ENCODE measurements at places on chromosomes 7 and 10. TPM values are rescaled to one million over a fixed set of nuclear protein-coding genes. Genes with fewer than 3 reads are reported as not detected.

GRCh38 chr7:129907122-129907736 lies 45.5 kb downstream of the UBE2H start:
- H3K36me3 ChIP-seq: no peaks in the 10 kb centered on the region
- no peak for DNase-seq
- no peaks in the 10 kb centered on the region for H3K4me1 ChIP-seq
- H3K27me3 ChIP-seq: no peaks in the 10 kb centered on the region

DNA sequence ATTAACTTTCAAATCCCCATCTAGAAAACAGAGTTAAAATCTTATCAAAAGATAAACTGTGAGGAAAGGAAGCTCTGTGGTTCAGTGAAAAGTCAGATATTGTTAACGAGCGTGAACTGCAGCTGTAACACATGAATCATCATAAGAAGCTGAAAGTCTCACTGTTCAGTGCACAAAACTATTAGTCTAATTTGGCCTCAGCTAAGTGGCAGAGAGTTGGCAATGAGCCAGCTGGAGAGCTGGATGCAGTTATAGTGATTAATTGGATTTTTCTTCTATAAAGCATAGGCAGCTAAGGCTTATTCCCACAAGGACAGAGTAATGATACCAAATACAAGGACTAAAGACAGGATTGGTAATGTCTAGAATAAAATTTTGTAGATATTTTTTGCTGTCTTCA lies 101.1 kb upstream of the ABCB5 start:
- H3K36me3 ChIP-seq: no peaks in the 10 kb centered on the region
- H3K4me3 ChIP-seq: no peak overlapping the region
- H3K27ac ChIP-seq: no peak overlapping the region
- no peaks in the 10 kb centered on the region for H3K4me1 ChIP-seq
- no peaks in the 10 kb centered on the region for H3K27me3 ChIP-seq
- peak; percentile 28 for DNase-seq

DNA sequence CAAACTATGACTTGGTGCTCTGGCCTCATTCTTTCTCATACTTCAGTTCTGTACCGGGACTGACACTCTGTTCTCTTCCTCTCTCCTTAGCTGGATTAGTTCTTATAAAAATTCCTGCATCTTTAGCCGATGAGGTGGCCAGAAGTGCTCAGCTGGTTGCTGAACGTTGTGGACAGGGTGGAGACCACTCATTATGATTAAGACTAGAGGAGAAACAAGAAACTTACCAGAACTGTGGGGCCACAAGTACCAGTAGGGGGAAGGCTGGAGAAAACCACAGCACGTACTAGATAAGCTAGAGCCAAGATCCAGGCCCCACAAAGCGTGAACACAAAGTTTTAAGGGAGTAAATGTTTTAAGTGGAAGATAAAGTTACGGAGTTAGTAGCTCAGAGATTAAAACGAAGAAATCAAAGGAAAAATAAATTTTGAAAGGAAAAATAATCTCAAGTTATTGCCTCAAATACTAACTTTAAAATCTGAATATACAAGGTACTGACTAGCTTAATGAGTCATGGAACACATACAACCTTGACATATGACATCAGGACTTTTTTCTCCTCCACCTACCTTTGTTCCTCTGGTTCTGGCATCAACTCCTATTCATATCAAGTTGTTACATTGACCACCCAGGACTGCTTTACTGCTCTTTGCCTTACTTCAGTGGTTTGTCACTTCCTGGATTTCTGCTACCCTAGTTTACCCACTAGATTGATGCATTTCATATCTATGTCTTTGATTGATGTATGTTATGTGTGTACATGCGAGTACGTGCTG lies 469.0 kb downstream of the TFEC start:
- no peaks in the 10 kb centered on the region for H3K27me3 ChIP-seq
- H3K4me1 ChIP-seq: no peaks in the 10 kb centered on the region
- no peaks in the 10 kb centered on the region for H3K36me3 ChIP-seq
- DNase-seq: no peak
- H3K27ac ChIP-seq: no peak overlapping the region

GRCh38 chr7:35450456-35451214 lies 196.7 kb upstream of the TBX20 start:
- H3K36me3 ChIP-seq: no peaks in the 10 kb centered on the region
- H3K27ac ChIP-seq: no peak overlapping the region
- no peaks in the 10 kb centered on the region for H3K4me1 ChIP-seq
- H3K4me3 ChIP-seq: no peak overlapping the region
- DNase-seq: no peak

DNA sequence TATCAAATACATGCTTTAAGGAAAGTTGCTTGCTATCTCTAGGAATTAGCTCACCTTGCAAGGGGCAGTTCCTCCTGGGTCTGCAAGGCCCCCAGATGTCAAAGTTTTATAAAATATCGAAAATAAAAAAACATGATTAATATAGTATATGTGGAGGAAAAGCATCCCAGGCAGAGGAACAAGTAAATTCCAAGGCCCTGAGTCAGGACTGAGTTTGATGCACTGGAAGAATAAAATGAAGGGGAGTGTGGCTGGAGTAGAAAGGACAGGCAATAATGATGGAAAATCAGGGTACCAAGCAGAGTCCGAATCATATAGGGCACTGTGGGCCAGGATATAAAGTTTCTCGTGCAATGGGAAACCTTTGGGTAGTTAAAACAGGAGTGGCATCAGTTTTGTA lies 112.4 kb upstream of the EEPD1 start:
- DNase-seq: no peak
- H3K4me3 ChIP-seq: no peak overlapping the region
- H3K27ac ChIP-seq: no peak overlapping the region
- H3K36me3 ChIP-seq: no peaks in the 10 kb centered on the region
- no peaks in the 10 kb centered on the region for H3K27me3 ChIP-seq
- peaks cover 11% of the 10 kb centered on the region for H3K4me1 ChIP-seq

GRCh38 chr7:53996876-53997275 lies 545.3 kb upstream of the VSTM2A start:
- DNase-seq: no peak
- no peak overlapping the region for H3K4me3 ChIP-seq
- H3K36me3 ChIP-seq: no peaks in the 10 kb centered on the region
- H3K4me1 ChIP-seq: no peaks in the 10 kb centered on the region

DNA sequence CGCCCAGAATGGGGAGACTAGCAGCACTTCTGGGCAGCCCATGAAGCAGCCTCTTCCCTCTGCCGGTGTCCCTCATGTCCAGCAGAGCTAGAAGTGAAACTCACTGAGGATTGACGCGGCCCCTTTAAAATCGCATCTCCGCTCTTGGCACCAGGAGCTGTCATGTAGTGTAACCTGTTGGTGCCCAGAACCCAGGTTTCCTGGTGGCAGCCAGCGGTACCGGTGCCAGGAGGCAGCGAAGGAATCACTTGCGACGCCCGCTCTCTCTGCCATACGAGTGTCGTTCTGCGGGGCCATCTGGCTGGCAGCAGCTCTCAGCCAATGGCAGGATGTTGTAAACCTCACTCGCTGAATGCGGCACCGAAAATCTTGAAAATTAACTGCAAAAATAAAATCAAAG lies 82.7 kb downstream of the CUX1 start:
- peak overlapping the region; percentile 24 for H3K4me3 ChIP-seq
- DNase-seq: peak; percentile 81
- peaks cover 19% of the 10 kb centered on the region for H3K4me1 ChIP-seq
- no peaks in the 10 kb centered on the region for H3K27me3 ChIP-seq
- no peaks in the 10 kb centered on the region for H3K36me3 ChIP-seq
- H3K27ac ChIP-seq: peak overlapping the region; percentile 82

GRCh38 chr10:97427571-97428179 lies 1.7 kb downstream of the PGAM1 start:
- H3K27ac ChIP-seq: peak overlapping the region; percentile 89
- no peaks in the 10 kb centered on the region for H3K36me3 ChIP-seq
- H3K4me1 ChIP-seq: peaks cover 9% of the 10 kb centered on the region
- DNase-seq: peak; percentile 52

DNA sequence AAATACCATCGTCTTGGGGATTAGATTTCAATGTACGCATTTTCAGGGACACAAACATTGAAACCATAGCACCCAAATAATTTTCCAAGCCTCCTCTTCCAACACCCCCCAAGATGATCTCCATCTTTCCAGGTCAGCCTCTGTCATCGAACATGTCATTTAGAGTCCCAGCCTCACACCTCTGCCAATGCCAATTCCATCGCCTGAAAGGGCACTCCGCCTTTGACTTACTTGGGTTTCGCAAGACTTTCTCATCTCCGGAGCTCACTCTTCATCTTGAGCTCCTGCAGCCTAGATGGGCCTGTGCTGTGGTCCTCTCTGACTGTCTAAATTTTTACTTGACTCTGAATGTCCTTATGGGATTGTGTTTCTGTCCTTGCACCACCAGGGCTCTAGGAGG lies 10.4 kb upstream of the FAM241B start:
- no peak for DNase-seq
- no peak overlapping the region for H3K27ac ChIP-seq
- H3K27me3 ChIP-seq: no peaks in the 10 kb centered on the region
- H3K4me3 ChIP-seq: no peak overlapping the region

- no peak overlapping the region for H3K27ac ChIP-seq
- H3K36me3 ChIP-seq: no peaks in the 10 kb centered on the region
- H3K4me3 ChIP-seq: no peak overlapping the region
- H3K4me1 ChIP-seq: no peaks in the 10 kb centered on the region
- H3K27me3 ChIP-seq: no peaks in the 10 kb centered on the region
These were observed 30.5 kb upstream of the BTRC start for GRCh38 chr10:101323495-101323894.

- H3K27me3 ChIP-seq: no peaks in the 10 kb centered on the region
- no peak for DNase-seq
- no peak overlapping the region for H3K4me3 ChIP-seq
- peaks cover 19% of the 10 kb centered on the region for H3K4me1 ChIP-seq
- H3K36me3 ChIP-seq: no peaks in the 10 kb centered on the region
These were observed 17.8 kb downstream of the SGMS1 start for GRCh38 chr10:50605951-50606270.

DNA sequence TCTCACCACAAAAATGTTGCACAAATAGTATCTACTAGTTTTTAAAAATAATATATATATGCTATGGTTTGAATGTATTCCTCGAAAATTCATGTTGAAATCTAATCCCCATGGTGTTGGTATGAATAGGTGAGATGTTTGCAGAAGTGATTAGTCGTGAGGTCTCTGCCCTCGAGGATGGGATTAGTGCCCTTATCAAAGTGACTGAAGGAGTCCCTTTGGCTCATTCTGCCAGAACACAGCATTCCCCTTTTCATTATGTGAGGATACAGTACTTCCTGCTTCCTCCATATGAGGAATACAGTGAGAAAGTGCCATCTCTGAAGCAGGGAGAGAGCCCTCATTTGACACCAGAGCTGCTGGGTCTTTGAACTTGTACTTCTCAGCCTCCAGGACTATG lies 777.5 kb upstream of the LRRTM3 start:
- no peak overlapping the region for H3K4me3 ChIP-seq
- H3K27ac ChIP-seq: no peak overlapping the region
- no peak for DNase-seq
- no peaks in the 10 kb centered on the region for H3K36me3 ChIP-seq

- no peak overlapping the region for H3K27ac ChIP-seq
- no peaks in the 10 kb centered on the region for H3K27me3 ChIP-seq
- H3K4me1 ChIP-seq: peaks cover 5% of the 10 kb centered on the region
- no peak overlapping the region for H3K4me3 ChIP-seq
These were observed 11.2 kb upstream of the C10orf95 start for GRCh38 chr10:102462512-102463054.

DNA sequence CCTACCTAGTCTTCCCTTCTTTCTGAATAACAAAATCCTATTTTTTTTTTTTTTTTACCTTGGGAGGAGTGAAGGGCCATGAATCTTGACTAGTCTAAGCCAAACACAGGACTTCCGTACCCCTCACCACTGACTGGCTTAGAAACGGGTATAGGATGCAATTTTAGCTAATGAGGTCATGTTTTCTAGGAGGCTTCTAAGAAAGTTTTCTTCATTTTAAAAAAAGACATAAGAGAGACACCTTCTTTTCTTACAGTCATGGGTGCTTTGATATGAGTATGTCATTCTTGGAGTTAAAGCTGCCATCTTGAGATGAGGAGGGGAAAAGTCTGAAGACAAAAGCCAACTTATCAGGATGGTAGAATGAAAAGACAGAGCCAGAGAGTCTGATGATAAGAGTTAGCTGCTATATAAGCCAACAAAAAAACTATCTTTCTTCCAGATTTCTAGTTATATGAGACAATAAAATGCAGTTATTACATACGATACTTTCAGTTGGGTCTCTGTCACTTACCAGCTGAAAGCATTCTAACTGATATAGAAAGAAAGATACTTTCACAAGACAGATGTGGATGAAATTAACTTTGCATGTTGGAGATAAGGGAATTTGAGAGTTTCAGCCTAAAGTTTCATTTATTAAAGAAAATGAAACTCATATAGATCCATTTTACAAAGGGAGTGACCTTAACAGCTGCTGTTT lies 34.0 kb downstream of the ZNF438 start:
- no peak overlapping the region for H3K4me3 ChIP-seq
- no peaks in the 10 kb centered on the region for H3K36me3 ChIP-seq
- no peaks in the 10 kb centered on the region for H3K27me3 ChIP-seq
- H3K27ac ChIP-seq: no peak overlapping the region
- peaks cover 3% of the 10 kb centered on the region for H3K4me1 ChIP-seq
- DNase-seq: no peak

DNA sequence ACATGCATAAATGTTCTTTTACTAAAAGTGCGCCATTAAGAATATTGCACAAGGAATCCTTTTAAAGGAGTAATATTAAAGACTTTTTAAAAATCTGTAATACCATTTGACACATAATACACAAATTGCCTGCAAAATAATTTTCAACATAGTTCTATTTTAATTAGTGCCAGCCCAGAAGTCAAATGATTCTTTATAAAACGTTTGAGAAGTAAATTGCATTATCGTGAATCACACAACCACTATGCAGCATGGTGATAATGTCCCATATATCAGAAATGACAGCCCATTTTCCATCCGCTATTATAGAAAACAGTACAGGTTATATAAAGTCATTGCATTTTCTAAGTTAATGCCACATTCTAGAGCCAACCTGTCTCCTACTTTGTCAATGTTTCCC lies 324.0 kb downstream of the IPMK start:
- H3K4me1 ChIP-seq: no peaks in the 10 kb centered on the region
- H3K27me3 ChIP-seq: no peaks in the 10 kb centered on the region
- no peak overlapping the region for H3K4me3 ChIP-seq
- H3K27ac ChIP-seq: no peak overlapping the region

GRCh38 chr10:52897162-52897561 lies 124.6 kb upstream of the MBL2 start:
- no peaks in the 10 kb centered on the region for H3K4me1 ChIP-seq
- H3K27me3 ChIP-seq: no peaks in the 10 kb centered on the region
- H3K4me3 ChIP-seq: no peak overlapping the region

The TMEM140 gene
- 14.6 TPM for total RNA-seq

The ANXA8L1 gene
- 12.3 TPM for total RNA-seq

The FAM131B gene
- total RNA-seq: 1.2 TPM

The CALD1 gene
- total RNA-seq: 314 TPM

The GDF10 gene
- total RNA-seq: 0.32 TPM

Measured in prostate gland (tissue), 2 donors.